ENCODE measurements at places on chromosomes 2 and 18.
A peak's percentile ranks its signal among the peaks of the same experiment; 100 is the strongest.

GRCh38 chr2:48248251-48248933 is 281.6 kb upstream of the STON1 start:
- no peak for DNase-seq

DNA sequence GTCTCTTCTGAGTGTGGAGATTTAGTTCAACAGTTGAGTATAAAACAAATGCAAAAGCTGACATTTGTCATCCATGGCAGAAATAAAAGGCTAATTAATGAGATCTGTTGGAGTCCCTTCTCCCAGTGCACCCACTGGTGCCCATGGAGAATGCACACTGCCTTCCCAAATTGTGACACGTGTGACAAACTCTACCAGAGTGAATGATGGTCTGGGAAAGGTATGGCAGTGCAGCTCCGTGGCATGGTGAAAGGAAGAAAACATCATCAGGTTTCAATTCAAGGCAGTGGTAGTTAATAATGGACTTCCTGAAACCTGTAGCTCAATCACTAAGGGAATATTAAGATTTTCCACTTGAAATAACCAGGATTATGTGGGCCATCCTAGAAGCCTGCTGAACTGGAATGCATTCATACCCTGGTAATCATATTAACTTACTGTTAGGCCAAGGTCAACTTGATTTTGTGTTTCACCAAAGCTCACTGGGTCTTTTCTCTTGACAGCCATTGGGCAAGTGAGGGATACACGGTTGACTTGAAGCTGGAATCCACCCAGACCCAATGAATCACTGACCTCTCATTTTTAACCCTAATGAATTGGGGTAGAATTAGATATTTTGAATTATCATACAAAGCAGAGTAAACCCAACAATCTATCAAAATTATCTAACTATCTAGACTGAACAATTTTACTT is 167.6 kb downstream of the AFF3 start:
- no peak for DNase-seq

DNA sequence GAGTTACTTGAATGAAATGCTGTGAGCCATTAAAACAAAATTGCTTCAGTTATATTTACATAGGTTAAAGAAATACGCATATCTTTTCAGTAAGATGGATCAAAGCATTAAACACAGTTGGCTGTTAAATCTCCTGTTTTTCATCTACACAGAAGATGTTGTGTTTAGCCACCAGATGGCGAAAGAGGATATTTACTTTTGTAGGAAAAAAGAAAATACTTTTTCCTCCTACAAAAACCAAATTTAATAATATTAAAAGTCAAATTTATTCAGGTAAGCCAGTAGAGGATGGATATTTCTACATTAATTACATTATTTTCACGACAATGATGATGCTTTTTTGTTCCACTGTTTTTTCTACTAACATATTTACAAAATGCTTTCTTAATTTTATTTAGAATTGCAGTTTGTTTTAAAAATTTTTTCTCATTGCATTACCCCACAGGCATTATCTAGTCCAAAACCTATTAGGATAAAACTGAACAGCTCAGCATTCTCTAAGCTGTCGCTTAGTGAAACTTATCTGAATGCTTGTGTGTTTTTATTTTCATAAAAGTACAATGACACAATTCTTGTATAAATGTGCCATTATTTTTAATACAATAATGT is 173.7 kb downstream of the ASXL3 start:
- DNase-seq, result no peak

GRCh38 chr2:64918220-64918886 is 70.8 kb upstream of the SLC1A4 start:
- DNase-seq, result peak; percentile 40

- no peak for DNase-seq
Measured at GRCh38 chr2:33130054-33130447, 183.3 kb downstream of the LTBP1 start.

DNA sequence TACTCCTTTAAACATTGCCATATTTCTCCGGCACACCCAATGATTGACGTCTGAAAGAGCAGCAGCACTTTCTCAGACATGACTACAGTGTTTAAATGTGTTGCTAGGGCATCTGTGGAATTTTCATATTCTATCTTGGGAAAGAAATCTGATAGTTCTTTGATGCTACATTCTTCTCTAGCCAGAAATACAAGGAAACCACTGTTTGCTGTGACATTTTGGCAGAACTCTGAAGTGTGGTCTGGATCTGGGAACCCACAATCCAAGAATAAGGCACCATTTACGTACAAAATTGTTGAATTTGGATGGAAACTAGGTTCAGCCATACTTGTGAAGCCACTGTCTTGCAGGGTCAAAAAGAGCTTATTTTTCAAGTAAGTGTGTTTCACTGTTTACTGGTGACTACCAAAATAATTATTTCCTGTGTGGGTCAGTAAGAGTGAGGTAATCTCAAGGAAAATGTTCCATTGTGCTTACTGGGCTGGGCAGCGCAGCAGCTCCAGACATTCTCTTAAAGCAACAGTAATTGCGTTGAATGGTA is 21.3 kb upstream of the CD28 start:
- DNase-seq, result no peak

DNA sequence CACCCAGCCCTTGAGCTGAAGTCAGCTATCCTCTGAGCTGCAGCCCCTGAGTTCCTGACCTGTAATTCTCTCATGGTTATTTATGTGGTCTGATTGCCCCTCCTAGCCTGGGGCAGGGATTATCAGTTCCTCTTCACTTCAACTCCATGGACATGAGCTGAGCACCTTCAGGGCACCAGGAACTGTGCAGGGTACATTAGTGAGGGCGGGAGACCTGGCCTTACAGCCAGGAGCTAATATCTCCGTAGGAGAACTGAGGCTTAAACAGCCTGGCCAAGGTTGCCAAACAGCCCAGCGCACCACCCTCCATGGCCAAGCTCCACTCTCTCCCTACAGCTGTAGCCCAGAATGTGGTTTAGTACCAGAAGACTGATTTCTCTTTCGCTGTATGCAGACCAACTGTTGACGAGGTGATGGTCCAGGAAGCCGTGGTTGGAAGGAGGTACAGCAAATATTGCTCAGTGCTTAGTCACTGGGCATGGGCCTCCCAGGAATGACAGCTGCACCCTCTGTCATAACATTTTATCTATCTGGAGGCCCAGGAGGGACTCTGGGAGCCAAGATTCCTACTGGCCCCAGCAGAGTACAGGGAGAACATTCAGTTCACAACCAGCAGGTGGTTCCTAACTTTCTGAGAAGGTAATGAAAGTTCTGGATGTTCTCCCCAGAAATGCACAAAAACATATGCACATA is 228.7 kb upstream of the SIX2 start:
- DNase-seq, result no peak

DNA sequence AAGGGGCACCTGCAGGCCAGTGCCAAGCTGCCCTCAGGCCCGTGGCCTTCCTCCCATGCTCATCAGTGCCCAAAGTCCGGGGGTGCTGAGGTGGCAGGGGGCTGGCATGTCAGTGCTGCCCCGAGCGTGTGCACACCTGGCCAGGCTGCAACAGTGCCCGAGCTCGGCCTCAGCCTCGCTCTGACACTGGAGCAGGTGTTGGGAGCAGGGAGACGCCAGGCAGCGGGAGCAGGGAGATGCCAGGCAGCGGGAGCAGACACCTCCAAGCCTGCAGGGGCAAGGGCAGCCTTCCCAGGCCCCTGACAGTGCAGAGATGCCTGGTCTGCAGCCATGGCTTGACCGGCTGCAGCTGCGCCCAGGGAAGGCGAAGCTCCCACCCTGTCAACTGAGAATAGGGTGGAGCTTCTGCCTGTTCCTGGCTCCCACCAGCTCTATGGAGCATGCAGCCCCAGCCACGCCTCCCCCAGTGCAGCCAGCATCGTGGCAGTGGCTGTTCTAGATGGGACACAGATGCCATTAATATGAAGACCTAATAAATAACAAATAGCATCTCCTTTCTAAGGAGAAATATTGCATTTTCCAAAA is 82.4 kb downstream of the DTNB start:
- DNase-seq, result no peak

DNA sequence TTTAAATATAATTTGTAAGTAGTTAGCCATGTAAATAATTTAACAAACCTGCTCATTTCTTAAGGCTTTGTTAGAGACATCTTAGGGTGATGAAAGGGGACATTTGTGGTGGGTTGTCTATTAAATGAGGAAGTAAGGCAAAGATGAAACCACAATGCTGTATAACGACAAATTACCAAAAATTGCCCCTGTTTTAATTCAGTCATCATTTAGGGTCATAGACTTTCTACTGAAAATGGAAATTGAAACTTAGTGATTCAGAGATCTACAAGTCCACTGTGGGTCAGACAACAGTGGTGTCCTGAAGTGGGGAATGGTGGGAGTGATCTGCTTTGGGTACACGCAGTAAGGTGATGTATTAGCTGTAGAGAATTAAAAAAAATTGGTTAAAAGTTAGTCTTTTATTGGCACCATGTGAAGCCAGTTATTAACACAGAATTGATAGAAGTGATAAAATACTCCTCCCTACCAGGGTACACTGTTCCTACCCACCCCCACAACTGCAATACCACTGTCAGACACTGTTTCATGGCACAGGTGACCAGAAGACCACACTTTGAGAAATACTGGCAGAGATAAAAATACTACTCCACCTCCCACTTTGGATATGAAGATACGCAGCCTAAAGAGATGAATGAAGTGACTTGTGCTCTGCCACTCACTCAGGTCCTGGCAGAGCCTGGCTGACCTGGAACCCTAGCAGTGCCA is 13.4 kb downstream of the CERS6 start:
- DNase-seq, result no peak

GRCh38 chr2:78928502-78928901 is 97.0 kb upstream of the REG3G start:
- no peak for DNase-seq

- no peak for DNase-seq
Measured at GRCh38 chr18:46386788-46387187, 270.2 kb downstream of the LOXHD1 start.

DNA sequence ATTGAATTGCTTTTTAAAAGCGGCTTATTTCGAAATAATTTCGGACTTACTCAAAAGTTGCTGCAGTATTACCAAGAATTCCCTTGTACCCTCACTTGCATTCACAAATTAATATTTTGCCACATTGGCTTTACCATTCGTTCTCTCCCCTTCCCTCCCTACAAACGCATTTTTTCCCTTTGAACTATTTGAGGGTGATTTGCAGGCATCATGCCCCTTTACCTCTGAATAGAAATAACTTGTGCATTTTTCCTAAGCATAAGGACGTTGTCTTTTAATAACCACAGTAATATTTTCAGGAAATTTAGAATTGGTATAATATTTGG is 608 bp downstream of the CCDC138 start:
- DNase-seq, result no peak

All from stimulated activated CD4-positive, alpha-beta T cell treated with anti-CD3 and anti-CD28 coated beads, Interleukin-4, amount 100 ng/mL, for 4 hours (primary cell).